ENCODE measurements at places on chromosomes 4 and X. TPM values are rescaled to one million over a fixed set of nuclear protein-coding genes. Genes with fewer than 3 reads are reported as not detected.
A peak's percentile ranks its signal among the peaks of the same experiment; 100 is the strongest.

DNA sequence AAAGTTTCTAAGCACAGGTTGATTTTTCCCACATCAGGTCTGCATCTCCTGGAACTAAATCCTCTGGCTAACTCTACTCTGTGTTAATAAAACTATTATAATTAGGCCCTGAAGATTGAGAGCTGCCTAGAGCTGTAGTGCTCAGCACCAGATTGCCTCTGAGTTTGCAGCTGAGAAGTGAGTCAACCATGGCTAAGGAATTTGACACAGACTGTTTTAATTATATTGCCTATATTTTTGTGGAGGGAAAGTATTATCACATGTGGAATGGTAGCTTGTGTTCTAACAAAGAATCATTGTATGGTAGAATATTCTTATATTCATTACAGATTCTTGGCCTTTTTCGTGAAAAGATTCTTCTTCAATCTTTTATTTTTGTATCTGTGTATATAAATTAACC lies 1907.6 kb upstream of the TENM3 start:
- DNase-seq, result no peak

The CT83 gene
- not detected for total RNA-seq

- DNase-seq, result no peak
Measured at GRCh38 chr4:113945906-113946305, 33.5 kb downstream of the ARSJ start.

The VEGFC gene
- total RNA-seq, result 11.0 TPM

DNA sequence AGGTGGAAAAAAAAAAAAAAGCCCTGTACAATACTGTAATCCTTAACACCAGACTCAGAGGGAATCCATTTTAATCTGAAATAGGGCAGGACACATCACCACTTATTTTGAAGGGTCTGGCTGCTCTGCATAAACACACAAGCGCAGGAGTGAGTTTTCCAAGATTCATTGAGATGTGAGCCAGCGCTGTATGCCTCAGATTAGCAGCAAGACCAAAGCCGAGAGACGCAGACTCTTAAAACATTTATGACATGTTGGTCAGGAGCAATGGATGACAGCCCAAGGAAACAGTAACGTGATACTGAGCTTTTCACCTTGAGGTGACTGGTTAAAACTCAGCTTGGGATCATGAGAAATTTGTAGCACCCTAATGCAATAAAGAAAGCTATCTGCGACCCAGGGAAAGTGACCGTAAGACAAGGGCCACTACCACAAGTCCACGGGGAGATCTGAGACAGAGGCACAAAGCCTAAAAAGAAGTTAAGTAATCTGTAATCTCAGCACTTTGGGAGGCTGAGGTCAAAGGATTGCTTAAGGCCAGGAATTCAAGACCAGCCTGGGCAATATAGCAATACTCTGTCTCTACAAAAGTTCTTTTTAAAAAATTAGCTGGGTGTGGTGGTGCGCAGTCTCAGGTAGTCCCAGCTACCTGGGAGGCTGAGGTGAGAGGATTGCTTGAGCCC lies 210.6 kb downstream of the COL25A1 start:
- no peak for DNase-seq

- DNase-seq, result no peak
Measured at GRCh38 chrX:39869846-39870601, 227.7 kb downstream of the BCOR start.

DNA sequence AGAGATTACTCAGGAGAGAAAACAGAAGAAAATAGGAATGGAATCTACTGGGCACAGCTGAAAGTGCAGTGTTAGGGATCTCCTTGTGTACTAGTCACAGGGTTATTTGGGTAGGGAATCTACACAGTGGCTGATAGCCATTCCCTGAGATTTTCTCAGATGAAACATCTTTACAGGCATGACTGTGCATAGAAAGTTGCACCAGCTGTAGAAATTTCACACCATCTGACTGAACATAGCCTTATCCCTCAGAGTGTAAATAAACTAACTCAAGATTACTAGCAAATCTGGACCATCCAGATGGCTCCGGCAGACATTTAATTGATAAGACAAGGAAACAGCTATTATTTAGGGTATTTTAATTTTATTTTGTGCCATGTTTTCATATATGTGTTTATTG lies 2053.5 kb upstream of the TENM3 start:
- no peak for DNase-seq

GRCh38 chrX:8424912-8425311 lies 39.7 kb upstream of the VCX3B start:
- DNase-seq, result no peak

The FATE1 gene
- total RNA-seq, result not detected

The AVPR2 gene
- 0.22 TPM for total RNA-seq

DNA sequence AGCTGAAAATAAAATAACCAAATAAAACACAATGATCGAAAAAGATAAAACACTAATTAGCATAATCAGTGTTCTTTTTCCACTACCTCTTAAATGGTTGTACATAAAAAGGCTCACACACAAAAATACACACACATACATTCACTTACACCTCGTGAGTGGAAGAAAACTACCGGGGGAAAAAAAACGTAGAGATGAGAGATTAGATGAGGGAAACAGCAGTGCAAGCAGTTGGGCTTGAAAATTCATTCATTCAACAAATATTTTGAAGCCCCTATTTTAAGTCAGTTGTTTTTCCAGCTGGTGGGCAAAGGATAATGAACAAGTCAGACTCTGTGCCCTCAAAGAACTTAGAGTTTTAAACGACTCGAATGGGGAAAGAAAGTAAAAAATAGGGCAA lies 1.0 kb downstream of the TBCK start:
- DNase-seq, result no peak

GRCh38 chr4:86615501-86615900 lies 21.4 kb downstream of the PTPN13 start:
- no peak for DNase-seq

DNA sequence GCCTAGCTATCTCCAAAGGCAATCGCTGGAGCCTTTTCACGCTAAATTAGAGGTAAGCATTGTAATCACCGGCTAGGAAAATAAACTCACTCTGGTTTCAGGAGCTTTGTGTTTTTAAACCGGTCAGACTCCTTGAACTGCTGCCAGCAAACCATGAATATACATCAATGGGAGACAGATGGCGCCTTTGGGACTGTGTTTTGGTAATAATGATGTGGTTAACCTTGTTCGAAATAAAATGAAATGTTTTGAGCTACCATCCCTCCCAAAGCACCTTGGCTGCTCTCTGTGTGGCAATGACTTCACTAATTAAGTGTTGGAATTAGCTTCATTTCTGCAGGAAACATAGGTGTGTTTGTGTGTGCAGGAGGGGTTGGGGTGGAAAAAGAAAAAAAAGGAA lies 65.3 kb downstream of the CLNK start:
- no peak for DNase-seq

GRCh38 chr4:173187732-173188131 lies 19.1 kb downstream of the GALNT7 start:
- DNase-seq, result no peak

DNA sequence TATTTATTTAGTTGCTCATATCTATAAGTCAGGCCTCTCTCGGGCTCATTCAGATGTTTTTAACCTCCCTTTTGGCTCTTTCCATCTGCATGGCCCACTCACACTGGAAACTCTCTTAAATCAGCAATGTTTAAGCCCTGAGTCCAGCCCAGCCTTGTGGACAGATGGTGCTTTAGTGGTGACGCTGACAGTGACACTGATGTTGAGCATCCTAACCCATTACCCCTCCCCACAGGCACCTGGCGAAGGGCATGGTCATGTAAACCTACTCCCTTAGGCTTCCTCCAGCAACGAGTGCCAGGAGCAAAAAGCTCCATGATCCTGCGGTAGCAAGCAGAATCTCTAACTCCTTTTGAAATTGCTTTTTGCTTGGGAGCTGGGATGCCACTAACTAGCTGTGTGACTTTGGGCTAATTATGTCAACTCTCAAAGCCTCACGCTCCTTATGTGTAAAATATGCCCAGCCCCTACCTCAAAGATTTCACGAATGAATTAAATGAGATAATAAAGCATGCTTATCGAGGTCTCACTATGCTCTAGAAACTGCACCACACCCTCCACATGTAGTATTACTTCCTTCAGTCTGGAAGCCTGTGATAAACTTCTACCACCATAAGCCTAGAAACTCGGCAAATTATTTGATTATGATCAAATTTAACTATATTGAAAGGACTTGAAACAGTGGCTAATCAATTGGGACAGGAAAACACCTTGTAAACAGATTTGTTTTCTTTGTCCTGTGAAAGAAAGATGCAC lies 569.4 kb downstream of the BCOR start:
- no peak for DNase-seq

DNA sequence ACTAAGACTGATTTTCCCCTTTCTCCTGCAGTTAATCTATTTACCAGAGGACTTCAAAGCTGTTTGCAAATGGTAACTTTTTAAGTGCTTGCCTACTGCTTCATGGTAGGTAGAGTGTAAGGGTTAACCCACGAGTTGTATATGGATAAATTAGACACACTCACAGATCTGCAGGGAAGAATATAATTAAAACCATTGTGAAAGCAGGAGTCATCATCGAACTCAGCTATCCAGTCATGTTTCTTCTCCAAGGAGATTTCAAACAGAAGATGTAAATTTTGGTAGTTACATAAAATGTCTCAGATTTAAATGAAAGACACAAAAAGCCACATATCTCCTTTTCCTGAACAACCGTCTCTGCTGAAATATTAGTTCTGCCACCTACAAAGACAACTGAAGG lies 549 bp upstream of the XG start:
- no peak for DNase-seq

DNA sequence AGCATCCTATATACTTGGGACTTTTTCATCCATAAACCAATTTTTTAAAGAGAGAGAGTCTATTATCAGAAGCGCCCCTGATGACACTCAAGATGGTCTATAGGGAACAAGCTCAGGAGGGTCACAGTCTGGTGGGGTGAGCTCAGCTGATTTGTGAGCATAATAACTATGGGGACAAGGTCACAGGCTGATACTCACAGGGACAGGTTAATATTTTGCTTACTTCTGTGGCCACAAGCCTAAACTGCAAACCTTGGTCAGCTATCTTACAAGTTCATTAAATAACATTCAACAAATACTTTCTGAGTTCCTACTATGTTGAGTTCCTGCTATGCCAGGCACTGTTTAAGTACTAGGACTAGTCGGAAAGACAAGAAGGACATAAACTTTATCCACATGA lies 10.2 kb upstream of the CCDC149 start:
- DNase-seq, result no peak

The SLC6A8 gene
- 30.5 TPM for total RNA-seq

- no peak for DNase-seq
Measured at GRCh38 chr4:170234800-170235199, 145.0 kb upstream of the AADAT start.

The TBC1D25 gene
- total RNA-seq, result 10.7 TPM

DNA sequence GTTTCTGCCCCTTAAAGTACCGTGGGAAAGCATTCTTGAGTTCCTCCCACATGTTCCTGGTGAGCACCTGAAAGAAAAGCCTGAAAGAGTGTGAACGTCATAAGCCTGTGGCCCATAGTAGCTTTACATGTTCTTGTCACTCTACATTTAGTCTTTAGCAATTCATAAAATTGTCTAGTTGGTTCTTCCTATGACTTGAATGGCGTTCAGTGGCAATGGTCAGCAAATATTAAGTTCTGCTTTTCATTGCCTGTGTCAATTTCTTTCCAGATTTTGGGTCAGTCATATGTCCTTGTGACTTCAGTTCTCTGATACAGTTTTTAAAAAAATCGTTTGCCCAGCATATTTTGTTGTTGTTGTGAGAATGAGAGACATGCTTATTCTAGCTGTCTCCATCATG lies 650.0 kb upstream of the BOD1L1 start:
- DNase-seq, result no peak

GRCh38 chrX:141936080-141936479 lies 32.4 kb downstream of the MAGEC1 start:
- DNase-seq, result no peak

DNA sequence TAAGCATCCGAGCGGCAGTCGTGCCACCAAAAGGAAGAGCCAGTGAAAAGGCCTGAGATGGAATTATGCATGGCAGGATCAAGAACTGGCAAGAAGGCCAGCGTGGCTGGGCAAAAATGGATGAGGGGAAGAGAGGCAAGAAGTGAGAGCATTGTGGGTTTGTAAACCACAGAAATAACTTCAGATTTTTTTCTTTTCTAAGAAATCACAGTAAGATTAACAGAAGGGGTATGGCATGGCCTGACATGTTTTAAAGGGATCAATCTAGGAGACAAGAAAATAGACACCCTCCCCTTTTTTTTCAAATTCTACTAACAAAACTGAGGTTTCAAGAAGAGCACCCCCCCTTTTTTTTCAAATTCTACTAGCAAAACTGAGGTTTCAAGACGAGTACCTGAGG lies 82.5 kb downstream of the BMP3 start:
- DNase-seq, result no peak

The CFAP47 gene
- not detected for total RNA-seq

GRCh38 chr4:88858752-88859151 lies 161.1 kb upstream of the NAP1L5 start:
- DNase-seq, result no peak

DNA sequence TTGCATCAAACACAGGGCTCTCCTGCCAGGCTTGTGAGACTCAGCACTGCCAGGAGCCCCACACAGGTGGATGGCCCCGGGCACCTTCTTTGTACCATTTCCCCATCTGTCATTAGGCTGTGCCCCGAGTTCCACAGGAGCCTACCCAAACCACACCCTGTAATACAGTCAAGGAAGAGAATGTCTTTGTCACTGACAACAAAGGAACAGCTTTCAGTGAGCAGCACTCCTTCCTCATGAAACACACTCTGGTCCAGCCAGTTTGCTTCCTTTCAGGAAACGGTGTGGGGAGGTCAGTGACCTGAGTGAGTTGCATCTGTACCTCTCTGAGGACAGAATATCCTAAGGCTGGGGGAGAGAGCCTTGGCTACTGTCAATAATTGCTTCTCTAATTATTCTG lies 53.7 kb downstream of the LNX1 start:
- no peak for DNase-seq

The MTMR8 gene
- 0.12 TPM for total RNA-seq

DNA sequence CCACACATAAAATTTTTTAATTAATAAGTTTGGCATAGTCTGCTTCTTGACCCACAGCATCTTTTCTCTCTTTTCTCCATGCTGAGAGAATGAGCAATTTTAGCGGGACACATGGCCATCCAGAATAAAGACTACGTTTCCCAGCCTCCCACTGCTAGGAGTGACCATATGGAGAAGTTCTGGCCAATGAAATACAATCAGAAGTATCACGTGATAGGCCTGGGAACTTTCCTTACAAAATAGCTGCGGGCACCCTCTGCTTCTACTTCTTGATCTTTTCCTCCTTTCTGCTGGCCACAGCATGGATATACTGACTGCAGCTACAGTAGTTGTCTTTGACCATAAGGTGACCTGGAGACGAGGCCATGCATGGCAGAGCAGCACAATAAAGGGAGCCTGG lies 348.0 kb downstream of the BCOR start:
- DNase-seq, result no peak

DNA sequence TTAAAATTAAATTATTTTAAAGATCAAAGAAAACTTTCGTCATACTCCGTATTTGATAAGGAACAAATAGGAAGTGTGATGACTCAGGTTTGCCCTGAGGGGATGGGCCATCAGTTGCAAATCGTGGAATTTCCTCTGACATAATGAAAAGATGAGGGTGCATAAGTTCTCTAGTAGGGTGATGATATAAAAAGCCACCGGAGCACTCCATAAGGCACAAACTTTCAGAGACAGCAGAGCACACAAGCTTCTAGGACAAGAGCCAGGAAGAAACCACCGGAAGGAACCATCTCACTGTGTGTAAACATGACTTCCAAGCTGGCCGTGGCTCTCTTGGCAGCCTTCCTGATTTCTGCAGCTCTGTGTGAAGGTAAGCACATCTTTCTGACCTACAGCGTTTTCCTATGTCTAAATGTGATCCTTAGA lies at the start of gene CXCL8:
Gene CXCL8 (plus strand): TSS at position 217 of the 426 bp plus-strand sequence. CDS start 90 bp downstream, at position 307.
- DNase-seq, result peak; percentile 61

GRCh38 chrX:67207912-67208311 lies 335.9 kb upstream of the AR start:
- DNase-seq, result no peak

GRCh38 chrX:56802921-56803849 lies 74.1 kb downstream of the NBDY start:
- no peak for DNase-seq
